NCI-H1092 treated with DMSO at 0.1 percent for 48 hours (cell line): ENCODE measurements at places on chromosomes 13 and 19.

DNA sequence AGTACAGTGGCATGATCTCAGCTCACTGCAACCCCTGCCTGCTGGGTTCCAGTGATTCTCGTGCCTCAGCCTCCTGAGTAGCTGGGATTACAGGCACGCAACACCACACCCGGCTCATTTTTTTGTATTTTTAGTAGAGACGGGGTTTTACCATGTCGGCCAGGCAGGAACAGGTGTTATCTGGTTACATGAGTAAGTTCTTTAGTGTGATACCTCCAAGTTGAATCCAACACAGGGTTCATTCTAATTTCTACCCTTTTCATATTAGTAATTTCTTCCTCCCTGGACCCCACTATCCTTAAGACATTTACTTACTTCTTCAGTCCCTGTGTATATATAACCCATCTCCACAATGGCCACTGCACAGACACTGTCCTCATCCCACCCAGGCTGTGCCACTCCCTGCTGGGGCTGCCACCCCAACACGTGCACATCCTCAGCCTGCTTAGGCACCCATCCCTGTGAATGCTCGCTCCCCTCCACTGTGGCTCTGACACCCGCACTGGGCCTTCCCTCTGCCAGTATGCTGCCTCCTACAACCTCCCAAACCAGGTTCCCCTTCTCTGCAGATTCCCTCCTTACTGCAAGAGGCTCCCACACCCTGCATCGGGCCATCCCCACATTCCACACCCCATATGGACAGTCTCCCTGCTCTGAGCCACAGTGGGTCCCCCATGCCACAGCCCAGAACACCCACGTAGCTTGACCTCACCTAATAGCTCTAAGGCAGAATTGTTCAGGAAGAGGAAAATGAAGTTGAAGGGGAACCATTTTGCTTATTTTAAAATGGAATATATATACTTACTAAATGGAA, 147.1 kb downstream of the TBC1D4 start:
- no peak for DNase-seq

- no peak for DNase-seq
These were observed 188.7 kb downstream of the LHFPL6 start for GRCh38 chr13:39414339-39414738.

DNA sequence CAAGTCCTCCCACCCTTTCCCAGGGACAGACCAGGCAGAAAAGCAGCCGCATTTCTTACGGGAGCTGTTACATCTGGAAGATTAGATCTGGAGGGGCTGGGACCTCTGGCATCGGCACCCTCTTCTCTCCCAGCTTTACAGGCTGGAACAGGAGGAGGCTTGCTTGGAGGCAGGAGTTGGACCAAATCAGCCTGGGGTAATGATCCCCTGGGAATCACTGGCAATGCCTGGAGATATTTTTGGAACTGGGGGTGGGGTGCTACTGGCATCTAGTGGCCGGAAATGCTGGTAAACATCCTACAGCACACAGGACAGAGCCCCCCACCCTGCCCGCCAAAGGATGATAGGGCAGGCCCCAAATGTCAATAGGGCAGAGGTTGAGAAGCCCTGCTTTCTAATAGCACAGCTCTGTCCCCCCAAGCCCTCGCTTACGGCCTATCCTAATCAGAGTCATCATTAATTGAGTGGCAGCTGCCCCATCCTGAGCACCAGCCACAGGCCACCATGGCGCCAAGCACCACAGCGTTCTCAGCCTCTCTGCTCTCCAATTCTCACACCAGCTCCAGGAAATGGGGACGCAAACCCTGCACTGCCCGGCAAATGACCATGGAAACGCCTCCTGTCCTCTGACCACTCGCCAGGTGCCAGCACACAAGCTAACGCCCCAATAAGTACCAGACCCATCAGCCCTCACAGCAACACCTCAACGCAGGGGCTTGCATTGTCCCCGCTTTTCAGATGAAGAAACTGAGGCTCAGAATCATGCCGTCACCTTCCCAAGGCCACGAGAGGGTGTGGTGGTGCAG, 20.6 kb downstream of the LRRC4B start:
- DNase-seq = no peak

GRCh38 chr19:3565139-3565538, 7.6 kb upstream of the HMG20B start:
- no peak for DNase-seq
